ENCODE measurements at places on chromosomes 12 and 14. TPM values are rescaled to one million over a fixed set of nuclear protein-coding genes. Genes with fewer than 3 reads are reported as not detected.

The DACT1 gene
- total RNA-seq = 9.1 TPM

The PRIMA1 gene
- not detected for total RNA-seq

The LIN7A gene
- 1.8 TPM for total RNA-seq

The ESRRB gene
- not detected for total RNA-seq

The JPH4 gene
- not detected for total RNA-seq

The SYT10 gene
- total RNA-seq = not detected

The HHIPL1 gene
- 0.81 TPM for total RNA-seq

The CDH24 gene
- total RNA-seq = 13.8 TPM

The APOF gene
- not detected for total RNA-seq

The RNASE4 gene
- 7.2 TPM for total RNA-seq

The LYZ gene
- total RNA-seq = not detected

The OR4K14 gene
- not detected for total RNA-seq

The LGALS3 gene
- 51.3 TPM for total RNA-seq
